ENCODE measurements at places on chromosomes 2 and 18.

- DNase-seq = no peak
Observed at GRCh38 chr2:160647967-160648685, 154.5 kb upstream of the RBMS1 start.

DNA sequence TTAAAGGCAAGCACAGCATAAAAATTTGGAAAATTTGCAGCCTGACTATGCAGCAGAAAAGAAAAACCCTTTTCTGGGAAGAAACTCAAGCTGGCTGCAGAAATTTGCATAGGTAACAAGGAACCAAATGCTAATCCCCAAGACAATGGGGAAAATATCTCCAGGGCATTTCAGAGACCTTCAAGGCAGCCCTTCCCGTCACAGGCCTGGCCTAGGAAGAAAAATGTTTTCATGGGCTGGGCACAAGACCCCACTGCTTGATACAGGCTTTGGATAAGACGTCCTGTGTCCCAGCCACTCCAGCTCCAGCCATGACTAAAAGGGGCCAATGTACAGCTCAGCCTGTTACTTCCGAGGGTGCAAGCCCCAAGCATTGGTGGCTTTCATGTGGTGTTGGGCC lies 717.6 kb downstream of the TDRD15 start:
- DNase-seq = no peak

DNA sequence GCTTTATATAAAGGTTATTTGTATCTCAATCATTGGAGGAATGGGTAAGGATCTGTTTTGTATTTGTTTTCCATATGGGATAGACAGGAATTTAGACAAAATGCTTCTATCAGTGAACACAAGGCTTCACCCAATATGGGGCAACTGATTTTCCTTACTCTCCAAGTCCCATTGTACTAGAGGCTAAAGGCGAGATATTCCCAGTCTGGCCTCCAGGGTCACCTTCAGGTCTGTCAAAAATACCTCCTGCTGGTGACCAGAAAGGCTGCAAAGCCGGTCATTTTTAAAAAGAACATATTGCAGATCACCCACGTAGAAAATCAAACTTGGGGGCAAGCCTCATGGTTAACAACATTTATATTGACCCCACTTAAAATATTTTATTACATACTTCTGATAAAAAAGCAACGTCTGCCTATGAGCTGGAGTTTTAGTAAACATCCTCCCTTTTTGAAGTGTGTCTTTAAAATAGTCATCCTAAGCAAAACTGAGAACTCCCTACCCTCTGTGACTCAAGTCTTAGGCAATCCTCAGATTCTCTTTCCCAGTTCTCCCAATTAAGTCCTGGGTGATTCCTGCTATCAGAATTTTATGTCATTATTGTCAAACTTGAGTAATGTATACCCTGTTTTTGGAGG lies 276.6 kb downstream of the MREG start:
- DNase-seq = no peak

DNA sequence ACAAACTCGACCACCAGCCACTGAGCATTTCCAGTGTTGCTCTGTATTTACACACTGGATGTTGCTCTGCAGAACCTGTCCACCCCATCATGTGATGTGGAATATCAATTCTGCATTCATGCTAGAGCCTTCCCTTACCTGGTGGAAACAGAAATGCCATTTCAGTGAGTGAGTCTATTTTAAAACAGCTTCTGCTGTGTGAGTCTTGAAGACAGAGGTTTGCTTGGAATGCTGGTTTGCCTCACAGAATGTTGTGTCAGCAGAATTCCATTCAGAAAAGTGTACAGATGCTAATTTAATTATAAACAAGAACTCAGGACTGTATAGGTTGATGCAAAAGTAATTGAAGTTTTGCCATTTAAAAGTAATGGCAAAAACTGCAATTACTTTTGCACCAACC lies 118.3 kb downstream of the MAP3K20 start:
- no peak for DNase-seq

DNA sequence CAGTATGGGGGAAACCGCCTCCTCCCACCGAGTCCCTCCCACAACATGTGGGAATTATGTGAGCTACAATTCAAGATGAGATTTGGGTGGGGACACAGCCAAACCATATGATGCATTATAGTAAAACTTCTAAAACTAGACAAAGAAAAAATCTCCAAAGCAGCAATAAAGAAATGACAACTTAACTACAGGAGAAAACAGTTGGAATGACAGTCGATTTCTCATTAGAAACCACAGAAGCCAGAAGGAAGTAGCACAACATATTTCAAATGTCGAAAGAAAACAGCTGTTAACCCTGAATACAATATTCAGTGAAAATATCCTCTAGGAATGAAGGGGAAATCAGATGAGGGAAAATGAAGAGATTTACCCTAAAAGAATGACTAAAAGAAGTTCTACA lies 53.5 kb upstream of the TCF4 start:
- DNase-seq = no peak

GRCh38 chr2:120206022-120206581 lies 17.1 kb downstream of the TMEM185B start:
- DNase-seq = peak; percentile 84

DNA sequence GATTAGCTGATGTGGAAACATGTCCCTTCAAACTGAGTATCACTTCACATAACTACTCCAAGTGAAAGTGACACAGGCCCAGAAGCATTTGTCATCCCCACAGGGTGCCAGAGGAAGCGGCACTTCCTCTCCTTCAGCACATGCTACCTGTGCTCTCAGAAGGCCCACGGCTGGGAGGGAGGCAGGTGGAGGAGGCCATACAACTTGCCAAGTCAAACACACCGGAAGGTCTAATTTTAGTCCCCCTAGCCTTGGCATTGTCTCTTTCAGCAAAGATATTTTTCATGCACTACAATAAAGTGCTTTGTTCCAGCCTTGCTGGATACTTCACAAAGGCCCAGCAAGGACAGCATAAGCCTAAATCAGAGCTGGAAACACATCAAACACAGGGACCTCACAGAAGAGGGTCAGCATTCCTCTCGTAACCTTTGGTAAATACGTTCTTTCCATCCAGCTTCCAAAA lies 38.0 kb downstream of the VSNL1 start:
- DNase-seq = no peak

- DNase-seq = no peak
Observed at GRCh38 chr2:207038299-207038698, 99.0 kb downstream of the CPO start.

GRCh38 chr18:59899298-59900221 lies at the start of gene PMAIP1:
Gene PMAIP1 (plus strand): TSS chr18:59899996. CDS start chr18:59900178, 182 bp downstream.
- DNase-seq = peak; percentile 96

DNA sequence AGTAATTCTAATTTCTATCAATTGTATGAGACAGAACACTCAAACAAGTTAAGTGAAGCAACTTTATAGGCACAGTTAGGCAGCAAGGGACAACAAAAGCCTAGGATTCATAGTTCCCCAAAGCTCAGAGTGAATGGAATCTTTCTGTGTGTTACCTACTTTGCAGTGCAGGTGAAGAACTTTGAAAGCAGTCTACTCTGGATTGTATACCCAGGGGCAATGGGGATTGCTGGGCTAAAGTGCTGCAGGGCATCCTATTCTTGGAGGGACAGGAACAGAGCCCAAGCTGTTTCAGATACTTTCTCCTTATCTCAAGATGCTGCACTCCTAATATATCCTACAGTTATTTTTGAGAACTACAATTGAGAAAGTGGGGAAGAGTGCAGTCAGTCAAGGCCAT lies 207.6 kb downstream of the PLCL1 start:
- DNase-seq = no peak

- DNase-seq = no peak
Observed at GRCh38 chr2:20487392-20488174, 40.7 kb downstream of the RHOB start.

- no peak for DNase-seq
Observed at GRCh38 chr18:74916773-74917393, 292.1 kb downstream of the PTGR3 start.

Measured in spleen (tissue), 13 donors.